ENCODE measurements at places on chromosomes 11 and 22.
A peak's percentile ranks its signal among the peaks of the same experiment; 100 is the strongest.

DNA sequence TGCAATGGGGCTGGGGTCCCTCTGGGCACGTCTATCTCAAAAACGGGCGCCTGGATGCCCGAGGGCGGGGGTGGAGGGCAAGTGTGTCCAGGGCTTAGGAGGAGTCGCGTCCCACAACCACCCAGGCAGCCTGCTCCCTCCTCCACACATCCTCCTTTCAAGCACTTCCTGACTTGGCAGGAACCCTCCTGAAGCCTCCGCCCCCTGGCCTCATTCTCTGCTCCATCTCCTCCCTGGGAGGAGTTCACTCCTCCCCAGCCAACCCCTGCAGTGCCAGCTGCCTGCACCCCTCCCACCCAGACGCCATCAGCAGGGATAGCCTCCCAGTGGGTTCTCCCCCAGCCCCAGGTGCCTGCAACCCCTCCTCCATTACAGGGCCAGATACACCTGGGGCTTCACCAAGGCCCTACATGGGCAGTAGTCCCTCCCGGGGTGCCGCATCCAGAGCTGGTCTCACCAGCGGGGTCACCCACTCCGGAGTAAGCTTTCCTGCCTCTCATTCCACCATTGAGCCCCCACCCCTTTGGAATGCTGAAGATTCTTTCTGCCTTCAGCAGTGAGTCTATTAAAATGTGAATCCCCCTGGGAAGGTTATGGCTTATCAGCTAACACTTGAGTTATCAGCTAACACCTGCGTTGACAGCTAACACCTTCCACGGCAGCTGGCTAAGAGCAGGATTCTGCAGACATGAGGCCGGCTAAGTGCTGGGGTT lies 24.4 kb downstream of the RTN4R start:
- DNase-seq, result peak; percentile 68

GRCh38 chr11:66835768-66836405 lies 7.4 kb upstream of the RCE1 start:
- no peak for DNase-seq

DNA sequence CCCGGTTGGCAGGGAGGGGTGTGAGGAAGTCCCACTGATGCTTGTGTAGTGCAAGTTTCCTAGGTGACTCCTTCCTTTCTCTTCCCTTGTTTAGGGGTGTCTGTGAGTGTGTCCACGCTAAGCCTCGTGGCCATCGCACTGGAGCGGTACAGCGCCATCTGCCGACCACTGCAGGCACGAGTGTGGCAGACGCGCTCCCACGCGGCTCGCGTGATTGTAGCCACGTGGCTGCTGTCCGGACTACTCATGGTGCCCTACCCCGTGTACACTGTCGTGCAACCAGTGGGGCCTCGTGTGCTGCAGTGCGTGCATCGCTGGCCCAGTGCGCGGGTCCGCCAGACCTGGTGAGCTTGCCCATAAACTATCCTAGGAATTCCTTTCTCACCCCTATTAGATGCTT lies 10.4 kb downstream of the CCKBR start:
- no peak for DNase-seq

DNA sequence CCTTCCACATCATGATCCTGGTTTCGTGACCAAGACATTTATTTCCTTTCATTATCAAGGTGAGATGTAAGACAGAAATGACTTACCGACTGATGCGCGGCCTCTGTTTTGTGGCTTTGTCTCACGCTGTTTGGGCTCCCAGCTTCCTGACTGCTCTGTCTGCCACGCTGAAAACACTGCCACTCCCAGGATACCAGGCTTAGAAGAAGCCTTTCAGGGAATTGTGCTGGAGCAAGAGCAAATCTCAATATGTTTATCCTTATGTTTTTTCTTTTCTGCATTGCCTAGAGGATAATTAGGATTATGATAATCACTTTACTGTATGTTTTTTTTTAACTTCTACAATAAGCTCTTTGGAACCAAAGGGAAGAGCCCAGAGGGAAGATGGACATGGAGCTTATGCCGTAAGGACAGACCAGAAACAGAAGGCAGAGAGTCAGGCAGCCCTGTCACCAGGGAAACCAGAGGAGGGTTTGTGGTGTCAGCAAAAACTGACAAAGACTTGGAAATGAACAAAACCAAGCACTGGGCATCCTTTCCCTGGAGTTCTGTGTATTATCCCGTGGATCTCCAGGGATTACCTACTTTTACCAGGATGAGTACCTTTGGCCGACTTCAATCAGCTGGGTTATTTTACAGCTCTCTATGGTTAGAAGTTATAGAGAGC lies 68.2 kb upstream of the ISX start:
- no peak for DNase-seq

- DNase-seq, result no peak
These were observed 26.9 kb downstream of the BLID start for GRCh38 chr11:122089111-122089510.

DNA sequence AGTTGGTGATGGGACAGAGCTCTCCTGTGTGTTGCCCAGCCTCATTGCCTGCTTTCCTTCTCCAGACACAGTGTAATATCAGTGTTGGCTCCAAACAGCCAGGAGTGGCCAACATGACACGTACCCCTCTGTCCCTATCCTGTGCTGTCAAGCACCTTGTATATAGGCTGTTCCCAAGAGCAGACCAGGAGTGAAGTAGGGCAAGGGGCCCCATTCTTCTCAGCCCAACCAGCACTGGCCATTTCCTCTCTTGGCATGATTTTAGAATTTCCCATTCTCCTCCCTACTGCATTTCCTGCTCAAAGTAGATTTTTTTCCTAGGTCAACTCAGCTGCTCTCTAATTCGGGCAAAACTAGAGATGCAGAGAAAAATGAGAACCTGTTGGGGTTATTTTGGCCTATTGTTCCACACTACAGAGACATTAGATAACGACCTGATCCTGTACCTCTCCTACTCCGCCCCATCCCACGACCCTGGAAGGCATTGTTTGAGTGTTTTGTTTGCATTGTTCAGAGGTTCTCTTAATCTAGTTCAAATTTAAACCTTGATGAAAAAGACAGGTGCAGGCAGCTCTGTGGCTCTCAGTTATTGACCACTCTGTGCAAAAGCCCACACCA lies 95.6 kb downstream of the RASSF10 start:
- DNase-seq, result no peak
